ENCODE measurements at places on chromosomes 13 and 19. TPM values are rescaled to one million over a fixed set of nuclear protein-coding genes. Genes with fewer than 3 reads are reported as not detected.
A peak's percentile ranks its signal among the peaks of the same experiment; 100 is the strongest.

URAD gene
- total RNA-seq: not detected

GRCh38 chr13:43444081-43444480 lies 342.7 kb downstream of the ENOX1 start:
- no peak for DNase-seq

DNA sequence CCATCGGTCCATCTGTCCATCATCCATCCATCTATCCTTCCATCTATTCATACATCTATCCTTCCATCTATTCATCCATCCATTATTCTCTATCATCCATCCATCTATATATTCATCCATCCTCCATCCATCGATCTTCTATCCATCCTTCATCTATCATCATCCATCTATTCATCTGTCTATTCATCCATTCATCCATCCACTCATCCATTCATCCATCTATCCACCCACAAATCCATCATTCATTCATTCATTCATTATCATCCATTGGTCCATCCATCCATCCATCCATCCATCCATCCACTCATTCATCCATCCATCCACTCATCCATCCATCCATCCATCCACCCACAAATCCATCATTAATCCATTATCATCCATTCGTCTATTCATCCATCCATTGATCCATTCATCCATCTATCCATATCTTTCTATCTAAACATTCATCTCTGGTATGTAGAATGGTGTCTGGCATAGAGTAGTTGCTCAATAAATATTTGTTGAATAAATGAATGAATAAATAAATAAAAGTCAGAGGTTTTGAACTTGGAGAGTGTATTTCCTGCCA lies 36.6 kb downstream of the ZNF536 start:
- DNase-seq: no peak

GNG7 gene
- 4.0 TPM for total RNA-seq

GRCh38 chr13:112958127-112958989 lies 10.7 kb upstream of the MCF2L start:
- DNase-seq: no peak

GRCh38 chr13:79742923-79743322 lies 262.0 kb downstream of the NDFIP2 start:
- no peak for DNase-seq

DLL3 gene
- total RNA-seq: not detected

CCDC61 gene
- 11.1 TPM for total RNA-seq

IFNL1 gene
- not detected for total RNA-seq

- no peak for DNase-seq
These were observed 60.2 kb upstream of the KL start for GRCh38 chr13:32955881-32956594.

- peak; percentile 10 for DNase-seq
These were observed 34.1 kb upstream of the TFDP1 start for GRCh38 chr13:113550453-113550852.

DNA sequence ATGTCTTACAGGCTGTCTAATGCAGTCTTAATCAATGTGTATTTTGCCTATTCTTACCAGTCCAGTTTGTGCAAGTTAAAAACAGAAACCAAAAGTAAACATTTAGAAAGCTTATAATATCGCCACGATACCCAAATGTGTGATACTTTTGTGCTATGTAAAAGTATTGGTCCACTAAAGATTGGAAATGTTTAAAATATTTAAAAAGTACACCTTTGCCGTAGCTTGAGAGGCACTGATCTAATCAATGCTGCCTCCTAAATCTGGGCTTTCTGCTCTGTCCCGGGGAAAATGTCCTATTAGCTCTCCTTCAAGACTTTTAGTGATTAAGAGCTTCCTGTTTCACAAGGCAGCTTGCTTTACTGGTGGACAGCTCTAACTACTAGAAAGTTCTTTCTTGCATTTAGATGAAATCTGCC lies 64.7 kb downstream of the DNAJC15 start:
- no peak for DNase-seq

SERTM1 gene
- total RNA-seq: not detected

GRCh38 chr13:106418556-106418955 lies 116.9 kb downstream of the EFNB2 start:
- DNase-seq: no peak

- DNase-seq: no peak
These were observed 762.1 kb upstream of the ARGLU1 start for GRCh38 chr13:107329991-107330390.

GRCh38 chr13:111393221-111393790 lies 72.9 kb downstream of the TEX29 start:
- no peak for DNase-seq

GRCh38 chr19:48695743-48696352 lies at the start of gene FUT2:
Gene FUT2 (plus strand): TSS chr19:48695971. CDS start chr19:48702957, 6,986 bp downstream.
- DNase-seq: no peak

DNA sequence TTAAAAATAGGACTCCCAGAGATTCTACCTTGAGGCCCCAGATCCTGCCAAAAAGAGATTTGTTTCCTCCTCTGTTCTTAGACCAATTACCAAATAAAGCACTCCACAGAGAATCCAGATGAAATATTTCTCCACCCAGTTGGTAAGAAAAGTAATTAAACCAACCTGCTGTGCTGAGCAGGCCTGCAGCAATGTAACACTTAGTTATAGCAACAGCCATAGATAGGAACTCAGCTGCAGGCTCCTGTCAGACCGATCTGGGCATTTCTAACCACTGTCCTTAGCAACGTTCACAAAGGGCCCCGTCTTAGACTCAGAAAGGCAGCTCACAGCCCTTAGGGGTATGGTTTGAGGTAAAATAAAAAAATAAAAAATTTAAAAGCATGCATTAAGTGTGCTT lies 271.1 kb downstream of the KCNRG start:
- no peak for DNase-seq

GRCh38 chr13:91298060-91298459 lies 49.4 kb upstream of the MIR17HG start:
- DNase-seq: no peak

TTYH1 gene
- total RNA-seq: 0.33 TPM

DNA sequence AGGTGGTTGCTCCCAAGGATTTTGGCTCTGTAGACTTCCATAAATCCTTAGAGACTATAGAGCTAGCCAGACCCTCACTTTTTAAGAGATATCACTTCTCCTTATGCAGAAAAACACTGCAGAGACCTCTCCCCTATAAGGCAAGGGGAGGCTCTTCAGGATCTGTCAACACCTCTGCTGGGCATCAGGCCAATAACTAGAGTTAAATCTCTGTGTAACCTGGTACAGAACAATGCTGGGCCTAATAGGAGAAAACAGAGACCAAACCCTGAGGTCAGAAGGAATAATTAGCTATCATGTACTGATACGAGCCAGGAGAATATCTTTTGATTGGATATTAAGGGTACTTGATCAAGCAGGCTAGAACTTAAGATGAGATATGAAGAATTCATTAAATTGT lies 358.5 kb downstream of the TBC1D4 start:
- no peak for DNase-seq

DNA sequence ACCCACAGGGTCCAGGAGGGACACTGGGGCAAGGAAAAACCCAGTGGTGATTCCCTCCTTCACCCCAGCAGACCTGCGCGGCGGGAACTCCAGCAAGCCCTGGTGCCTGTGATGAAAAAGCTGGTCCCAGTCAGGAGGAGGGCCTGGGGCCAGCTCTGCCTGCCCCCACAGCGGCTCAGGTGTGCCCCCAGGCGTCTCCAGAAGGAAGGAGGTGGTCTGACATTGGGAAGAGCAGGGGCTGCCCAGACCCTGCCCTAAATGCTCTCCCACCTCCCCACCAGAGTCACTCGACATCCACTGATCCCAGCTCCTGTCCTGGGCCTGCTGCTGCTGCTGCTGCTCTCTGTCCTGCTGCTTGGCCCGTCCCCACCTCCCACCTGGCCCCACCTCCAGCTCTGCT lies 6.2 kb downstream of the PTH2 start:
- no peak for DNase-seq

DNA sequence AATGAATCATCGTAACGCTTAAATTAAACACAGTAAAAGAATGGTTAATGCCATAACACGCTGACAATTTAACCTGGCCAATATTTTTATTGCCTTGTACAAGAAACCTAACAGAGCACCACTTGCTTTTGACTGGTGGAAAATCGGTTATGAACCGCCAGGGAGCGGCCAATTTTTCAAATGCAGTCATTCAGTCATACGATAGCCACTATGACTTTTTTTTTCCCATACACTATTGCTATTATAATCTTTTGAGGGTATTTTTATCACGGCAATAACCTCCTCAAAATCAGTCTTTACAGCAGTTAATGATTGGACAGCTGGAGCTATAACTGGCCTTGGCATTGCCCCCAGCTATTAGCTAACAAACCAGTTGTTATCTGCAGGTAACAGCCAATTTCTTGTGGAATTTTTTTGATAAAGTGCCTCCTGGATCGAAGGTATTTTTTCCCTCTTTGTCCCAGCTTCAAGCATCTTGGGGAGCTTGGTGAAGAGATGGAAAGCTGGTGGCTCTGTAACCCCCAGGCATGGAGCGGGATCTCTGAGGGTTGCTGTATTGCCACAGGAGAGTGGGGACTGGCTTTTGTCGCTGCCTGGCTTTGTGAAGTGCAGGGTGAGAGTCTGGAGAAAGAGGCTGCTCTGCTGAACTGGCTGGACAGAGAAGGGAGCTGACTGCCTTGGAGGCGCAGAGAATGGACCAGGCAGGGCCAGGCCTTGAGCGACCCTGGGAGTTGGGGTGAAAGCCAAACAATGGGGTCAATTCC lies 198.4 kb upstream of the ZNF536 start:
- no peak for DNase-seq

TMEM255B gene
- total RNA-seq: 5.3 TPM

GRCh38 chr13:99677116-99677951 lies 176.1 kb downstream of the TM9SF2 start:
- no peak for DNase-seq

DNA sequence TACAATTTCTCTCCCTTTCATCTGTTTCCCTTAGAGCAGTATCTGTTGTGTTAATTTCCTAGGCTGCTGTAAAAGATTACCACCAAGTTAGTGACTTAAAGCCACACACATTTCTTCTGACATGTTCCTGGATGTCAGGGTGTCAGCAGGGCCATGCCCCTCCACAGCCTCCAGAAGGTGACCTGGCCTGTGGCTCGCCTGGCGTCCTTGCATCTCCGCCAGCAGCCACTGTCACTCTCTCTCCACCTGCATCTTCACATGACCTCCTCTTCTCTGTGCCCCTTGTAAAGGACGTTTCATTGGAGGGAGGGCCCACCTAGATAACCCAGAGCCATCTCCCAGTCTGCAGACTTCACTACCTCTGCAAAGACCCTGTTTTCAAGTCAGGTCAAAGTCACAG lies 61.3 kb downstream of the SLC7A9 start:
- no peak for DNase-seq

TTC9B gene
- total RNA-seq: not detected

GRCh38 chr13:40389081-40389641 lies 277.3 kb downstream of the FOXO1 start:
- no peak for DNase-seq

- no peak for DNase-seq
These were observed 22.4 kb upstream of the EBI3 start for GRCh38 chr19:4206818-4207484.

GRCh38 chr19:3618144-3618810 lies 8.3 kb downstream of the CACTIN start:
- peak; percentile 65 for DNase-seq

ZNF296 gene
- total RNA-seq: 0.35 TPM

GRCh38 chr13:36124236-36124822 lies 6.9 kb downstream of the DCLK1 start:
- DNase-seq: no peak

DNA sequence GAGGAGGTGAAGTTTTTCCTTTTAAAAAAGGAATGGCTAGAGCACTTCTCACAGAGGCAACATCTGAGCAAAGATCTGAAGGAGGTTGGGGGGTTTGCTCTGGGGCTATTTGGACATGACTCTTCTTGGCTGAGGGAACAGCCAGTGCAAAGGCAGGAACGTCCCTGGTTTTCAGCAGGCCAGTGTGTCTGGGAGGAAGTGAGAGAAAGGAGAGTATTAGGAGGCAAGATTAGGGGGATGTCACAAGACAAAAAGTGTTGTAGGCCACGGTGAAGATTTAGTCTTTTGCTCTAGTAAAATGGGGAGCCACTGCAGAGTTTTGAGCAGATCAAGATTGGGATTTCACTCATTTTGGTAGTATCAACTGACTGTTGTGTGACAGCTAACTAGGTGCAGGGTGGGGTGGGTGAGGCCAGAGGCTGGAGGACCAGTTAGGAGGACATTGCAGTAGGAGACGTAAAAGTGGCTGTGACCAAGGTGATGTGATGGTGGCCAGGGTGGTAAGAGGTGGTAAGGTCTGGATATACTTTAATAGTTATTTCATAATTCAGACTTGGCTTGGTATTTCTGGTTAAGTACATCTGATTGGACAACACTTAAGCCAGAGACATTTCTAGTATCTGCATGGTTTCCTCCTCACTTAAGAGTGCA lies 40.6 kb downstream of the WDFY2 start:
- no peak for DNase-seq

PDX1 gene
- total RNA-seq: 0.70 TPM

GRCh38 chr19:49271080-49271753 lies 53.8 kb downstream of the SLC6A16 start:
- no peak for DNase-seq

DNA sequence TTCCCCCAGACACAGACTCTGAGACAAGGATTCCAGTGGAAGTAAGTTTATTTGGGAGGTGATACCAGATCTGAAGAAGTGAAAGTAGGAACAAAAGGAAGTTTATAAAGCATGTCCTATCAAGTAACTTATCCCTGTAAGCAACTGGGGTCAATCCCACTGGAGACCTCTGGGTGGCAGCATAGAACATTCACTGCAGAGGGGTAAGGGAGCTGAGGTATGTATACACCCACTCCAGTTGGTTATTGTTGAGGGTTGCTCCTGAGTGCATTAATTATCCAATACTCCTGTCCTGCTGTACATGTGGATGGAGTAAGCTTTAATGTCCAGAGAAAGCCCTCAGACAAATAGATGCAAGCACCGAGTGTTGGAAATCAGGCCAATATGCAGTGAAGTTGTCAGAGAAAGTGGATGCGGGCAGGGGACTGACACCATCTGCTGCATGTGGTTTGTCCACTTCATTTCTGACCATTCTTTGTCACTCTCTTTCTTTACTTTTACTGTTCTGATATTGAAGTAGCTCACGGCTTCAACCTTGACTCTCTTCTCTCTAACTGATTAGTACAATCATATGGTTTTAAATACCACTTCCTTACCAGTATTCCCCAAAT lies 46.7 kb downstream of the NOTCH3 start:
- no peak for DNase-seq

ZNF888 gene
- 0.70 TPM for total RNA-seq

NCR1 gene
- 0.10 TPM for total RNA-seq

GRCh38 chr19:5397804-5398692 lies 57.2 kb upstream of the ZNRF4 start:
- DNase-seq: no peak

LIPE gene
- total RNA-seq: 0.83 TPM

Measured in left lobe of liver (tissue), 2 donors.